ENCODE measurements at places on chromosomes 2 and 18.

- DNase-seq = no peak
Measured at GRCh38 chr2:222797871-222798270, 63.0 kb upstream of the ACSL3 start.

DNA sequence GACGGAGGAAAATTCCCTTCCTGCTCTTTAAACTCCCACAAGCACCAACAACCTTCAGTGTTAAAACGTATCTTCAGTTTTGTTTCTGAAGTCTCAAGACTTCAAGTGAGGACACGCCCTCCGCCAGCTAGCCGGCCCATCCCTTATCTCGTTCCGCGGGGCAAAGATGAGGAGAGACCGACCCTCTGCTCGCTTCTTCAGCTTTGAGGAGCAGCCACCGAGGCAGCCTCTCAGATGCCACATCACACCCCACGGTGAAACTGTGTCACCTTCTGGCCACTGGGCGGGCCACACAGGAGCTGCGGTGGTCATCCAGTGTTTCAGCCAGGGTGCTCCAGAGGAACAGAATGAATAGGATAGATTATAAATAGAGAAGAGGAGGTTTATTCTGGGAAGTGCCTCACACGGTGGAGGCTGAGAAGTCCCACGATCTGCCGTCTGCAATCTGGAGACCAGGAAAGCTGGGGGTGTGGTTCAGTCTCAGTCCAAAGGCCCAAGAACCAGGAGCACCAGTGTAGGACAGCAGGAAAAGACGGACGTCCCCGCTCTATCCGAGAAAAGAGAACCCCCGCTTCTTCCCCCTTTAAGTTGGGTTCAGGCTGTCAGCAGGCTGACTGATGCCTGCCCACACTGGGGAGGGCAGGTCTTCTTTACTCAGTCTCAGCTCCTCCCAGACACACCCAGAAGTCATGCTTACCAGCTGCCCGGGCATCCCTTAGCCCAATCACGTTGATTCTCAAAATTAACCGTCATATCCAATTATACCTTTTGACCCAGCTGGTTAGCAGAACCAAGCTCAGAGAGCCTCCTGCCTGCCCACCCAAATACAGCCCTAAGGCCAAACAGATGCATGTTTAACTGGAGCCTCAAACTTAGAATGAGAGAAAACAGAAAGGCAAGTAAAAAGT is 399.7 kb upstream of the ID2 start:
- no peak for DNase-seq

- DNase-seq = no peak
Measured at GRCh38 chr2:109347626-109348025, 218.6 kb downstream of the SH3RF3 start.

GRCh38 chr18:8745355-8746014 is 40.1 kb downstream of the MTCL1 start:
- DNase-seq = no peak

- DNase-seq = no peak
Measured at GRCh38 chr2:69307579-69308064, 79.4 kb downstream of the GFPT1 start.

DNA sequence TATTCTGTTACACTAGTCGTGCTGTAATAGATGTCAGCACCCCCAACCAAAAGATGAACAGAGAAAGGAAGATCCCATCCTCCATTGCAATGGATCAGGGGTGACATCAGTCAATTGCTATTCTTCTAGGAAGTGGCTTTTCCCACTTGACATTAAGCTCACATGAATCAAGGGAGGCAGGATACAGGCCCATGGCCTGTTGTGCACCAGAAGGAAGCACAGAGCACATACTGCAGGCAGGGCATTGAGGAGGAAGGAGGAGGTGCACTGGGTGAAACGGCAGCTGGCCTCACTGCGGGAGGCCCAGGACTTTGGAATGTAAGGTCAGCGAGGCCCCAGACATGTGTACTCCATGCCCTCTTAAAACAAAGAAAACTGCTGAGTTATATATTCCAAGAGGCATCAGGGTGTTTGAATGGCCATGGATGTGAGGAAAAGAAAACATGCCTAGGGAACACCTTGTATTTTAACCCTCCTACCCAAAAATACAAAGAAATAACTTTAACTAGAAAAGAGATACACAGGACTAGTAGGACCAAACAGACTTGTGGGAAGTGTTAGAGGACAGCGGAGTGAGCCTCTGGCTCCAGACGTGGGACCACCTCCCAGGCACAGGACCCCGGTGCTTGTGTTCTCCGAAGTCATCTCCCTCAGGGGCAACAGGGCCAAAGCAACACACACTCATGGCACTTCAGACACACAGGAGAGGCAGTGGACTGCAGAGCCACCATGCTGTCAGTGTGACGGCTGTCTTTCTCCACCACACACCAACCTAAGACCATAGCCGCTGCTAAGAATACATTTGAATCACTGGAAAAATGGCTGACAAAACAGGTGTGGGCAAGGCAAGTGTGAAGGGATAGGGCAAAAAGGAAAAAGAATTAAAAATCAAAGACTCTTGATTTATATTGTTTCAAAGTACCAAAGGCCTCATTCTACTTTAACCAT is 51.4 kb upstream of the RIOK3 start:
- DNase-seq = peak; percentile 79

GRCh38 chr2:138182937-138183312 is 218.7 kb downstream of the HNMT start:
- no peak for DNase-seq

- no peak for DNase-seq
Measured at GRCh38 chr2:228876276-228876675, 394.8 kb downstream of the PID1 start.

DNA sequence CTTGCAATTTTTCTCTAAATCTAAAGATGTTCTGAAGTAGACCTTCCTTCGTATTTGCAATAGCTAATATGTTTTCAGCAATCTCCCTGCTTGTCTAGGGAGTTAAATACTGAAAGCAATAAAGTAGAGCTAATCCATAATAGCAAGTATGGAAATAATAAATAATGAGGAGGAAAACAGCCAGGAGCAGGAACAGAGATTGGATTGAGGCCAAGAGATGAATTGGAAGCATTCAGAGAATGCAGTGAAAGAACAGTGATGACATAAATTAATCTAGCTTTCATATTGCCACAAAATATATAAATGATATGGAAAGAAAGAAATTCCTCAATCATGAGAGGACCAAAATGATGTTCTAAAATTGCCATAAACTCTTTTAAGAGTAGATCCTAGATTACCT is 679.7 kb downstream of the METTL4 start:
- no peak for DNase-seq

DNA sequence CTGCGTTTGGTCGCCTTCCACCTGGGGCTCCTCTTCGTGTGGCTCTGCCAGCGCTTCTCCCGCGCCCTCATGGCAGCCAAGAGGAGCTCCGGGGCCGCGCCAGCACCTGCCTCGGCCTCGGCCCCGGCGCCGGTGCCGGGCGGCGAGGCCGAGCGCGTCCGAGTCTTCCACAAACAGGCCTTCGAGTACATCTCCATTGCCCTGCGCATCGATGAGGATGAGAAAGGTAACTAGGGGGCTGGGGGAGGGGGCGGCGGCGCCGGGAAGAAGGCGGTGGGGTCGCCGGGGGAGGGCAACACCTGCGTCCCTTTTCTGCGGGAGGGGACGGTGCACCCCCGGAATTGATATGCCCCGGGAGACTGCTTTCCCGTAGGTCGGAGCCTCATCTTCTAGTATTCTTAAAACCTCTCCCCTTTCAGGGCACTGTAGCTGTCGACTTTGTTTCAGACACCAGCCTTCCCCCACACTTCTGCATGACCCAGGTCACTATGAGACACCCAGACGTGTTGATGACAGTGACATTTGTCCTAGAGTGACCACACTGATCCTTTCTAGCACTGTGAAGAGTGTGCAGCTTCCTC is 755 bp downstream of the SPAST start:
- DNase-seq = peak; percentile 13

DNA sequence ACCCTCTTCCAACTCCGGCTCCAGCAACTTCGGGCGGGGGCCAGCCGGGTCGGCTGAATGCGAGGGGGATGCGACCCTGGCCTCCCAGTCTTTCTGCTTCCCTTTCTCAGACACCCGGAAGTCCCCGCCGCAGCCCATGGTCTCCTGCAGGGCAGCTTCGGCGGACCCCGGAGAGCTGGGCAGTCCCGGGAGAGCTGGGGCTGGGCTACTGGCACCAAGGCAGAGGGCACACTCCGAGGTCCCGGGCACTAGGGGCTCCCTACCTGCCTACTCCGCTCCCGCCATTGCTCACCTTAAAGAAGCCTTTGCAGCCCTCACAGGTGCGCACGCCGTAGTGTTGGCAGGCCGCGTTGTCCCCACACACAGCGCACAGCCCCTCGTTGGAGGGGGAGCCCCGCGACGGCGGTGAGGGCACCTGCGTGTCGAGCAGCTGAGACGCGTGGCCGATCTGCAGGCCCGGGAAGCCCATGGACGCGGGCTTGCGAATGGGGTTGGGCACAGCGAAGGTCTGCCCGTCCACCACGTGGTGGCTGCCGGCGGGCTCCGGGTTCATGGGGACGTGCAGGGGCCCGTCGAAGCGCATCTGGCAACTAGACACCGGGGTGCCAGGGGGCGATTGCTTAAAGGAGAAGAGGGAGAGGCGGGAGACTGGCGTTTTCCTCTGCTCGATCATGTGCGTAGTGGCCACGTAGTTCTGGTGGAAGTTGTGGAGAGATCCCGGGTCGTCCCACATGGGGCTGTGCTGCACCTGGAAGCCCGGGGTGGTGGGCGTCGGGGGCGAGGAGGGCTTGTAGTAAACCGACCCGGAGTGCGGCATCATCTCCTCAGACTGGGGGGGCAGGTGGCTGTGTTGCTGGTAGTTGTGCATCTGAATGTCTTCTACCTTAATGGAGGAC is 3.2 kb downstream of the NR4A2 start:
- no peak for DNase-seq

- no peak for DNase-seq
Measured at GRCh38 chr2:173808718-173809117, 156.5 kb downstream of the SP3 start.

DNA sequence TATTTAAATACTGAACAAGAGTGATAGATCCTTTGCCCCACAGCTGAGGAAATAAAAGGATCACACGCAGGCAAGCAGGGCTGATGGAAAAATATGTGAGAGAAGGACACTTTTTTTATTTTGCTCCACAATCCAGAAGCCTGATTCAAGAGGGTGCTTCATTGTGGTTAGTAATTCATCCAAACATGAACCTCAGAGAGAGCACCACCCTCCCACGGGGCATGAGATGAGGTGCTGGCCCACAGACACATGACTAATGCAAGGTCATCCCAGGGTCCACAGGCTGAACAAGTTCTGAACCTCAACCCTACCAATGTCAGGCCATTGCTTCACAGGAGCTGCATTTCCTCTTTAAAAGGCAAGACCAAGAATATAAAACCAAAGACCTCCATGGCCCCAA is 239.6 kb downstream of the MREG start:
- peak; percentile 25 for DNase-seq

DNA sequence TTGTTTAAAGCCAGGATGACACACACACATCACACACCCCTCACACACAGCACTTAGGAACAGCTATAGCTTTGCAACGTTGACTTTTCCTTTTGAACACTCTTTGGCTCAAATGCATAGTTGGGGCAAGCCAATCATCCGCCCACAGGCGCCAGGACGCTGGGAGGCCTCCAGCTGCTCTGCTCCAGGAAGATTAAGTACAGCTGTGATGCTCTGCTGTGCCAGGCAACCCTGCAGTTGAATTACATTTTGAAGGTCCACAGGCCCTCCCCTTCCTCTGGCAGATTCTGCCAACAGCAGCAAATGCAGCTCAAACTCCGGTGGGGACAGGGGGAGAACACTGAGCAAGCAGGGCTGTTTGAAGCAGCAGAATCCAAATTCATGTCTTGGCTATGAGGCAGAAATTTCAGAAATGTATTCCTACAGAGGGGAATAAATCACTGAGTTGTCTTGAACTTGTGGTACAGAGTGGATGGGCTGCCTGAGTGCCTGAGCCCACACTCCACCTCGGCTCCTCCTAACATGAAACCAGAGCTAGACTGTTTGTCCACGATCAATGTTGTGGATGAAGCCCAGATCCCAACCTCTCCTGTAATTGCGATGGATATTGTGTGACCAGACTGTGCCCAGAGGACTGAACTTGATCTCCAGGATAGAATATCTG is 86.5 kb upstream of the PPP1CB start:
- DNase-seq = peak; percentile 83

DNA sequence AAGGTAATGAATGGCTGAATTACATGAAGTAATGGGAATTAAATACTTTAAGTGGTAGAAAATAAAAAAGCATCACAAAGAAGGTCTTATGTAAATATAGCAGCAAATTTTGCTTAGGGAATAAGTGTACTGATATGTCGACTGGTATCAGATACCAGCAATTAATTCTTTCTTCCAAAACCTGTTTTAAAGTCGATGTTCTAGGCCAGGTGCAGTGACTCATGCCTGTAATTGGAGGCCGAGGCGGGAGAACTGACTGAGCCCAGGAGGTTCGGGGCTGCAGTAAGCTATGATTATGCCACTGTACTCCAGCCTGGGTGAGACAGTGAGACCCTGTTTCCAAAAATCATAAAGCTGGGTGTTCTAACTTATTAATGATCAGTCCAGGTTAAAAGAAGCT is 30.3 kb downstream of the SP3 start:
- DNase-seq = no peak

DNA sequence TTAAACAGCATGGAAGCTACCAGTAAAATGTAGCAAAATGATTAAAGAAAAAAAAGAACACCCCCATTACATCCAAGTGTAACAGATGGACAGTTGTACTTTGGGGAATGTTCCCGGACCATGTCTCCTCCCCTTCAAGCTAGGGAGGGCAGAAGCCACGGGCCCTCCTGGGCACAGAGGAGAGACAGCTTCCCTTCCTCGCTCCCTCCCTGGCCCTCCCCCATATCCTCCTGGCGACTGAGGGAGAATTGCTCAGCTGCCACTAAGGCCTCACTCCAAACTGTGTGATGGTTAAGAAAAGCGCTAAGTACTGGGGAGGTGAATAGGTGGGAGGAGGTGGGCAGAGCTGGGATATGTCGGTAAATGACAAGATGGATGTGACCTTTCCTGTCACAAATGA is 358.0 kb downstream of the HRH4 start:
- no peak for DNase-seq

- DNase-seq = peak; percentile 19
Measured at GRCh38 chr2:193240752-193241151, 1046.0 kb upstream of the TMEFF2 start.

GRCh38 chr2:191190861-191191552 is 40.2 kb upstream of the STAT4 start:
- no peak for DNase-seq

- peak; percentile 57 for DNase-seq
Measured at GRCh38 chr2:85133751-85134254, 611 bp downstream of the TCF7L1 start.

DNA sequence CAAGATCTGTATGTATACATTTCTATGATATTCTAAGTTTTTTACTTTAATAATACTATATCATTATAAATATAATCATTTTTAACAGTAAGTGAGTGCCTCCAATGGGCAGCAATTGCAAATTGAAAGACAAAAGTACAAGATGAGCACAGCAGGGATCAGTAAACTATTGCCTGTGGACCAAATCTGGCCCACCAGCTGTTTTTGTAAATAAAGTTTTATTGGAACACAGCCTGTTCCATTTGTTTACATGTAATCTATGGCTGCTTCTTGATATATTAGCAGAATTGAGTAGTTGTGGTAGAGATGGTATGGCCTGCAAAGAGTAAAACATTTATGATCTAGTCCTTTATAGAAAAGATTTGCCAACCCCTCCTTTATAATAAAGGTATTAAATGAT is 43.2 kb downstream of the CHST9 start:
- no peak for DNase-seq

GRCh38 chr2:173851141-173851641 is 114.0 kb downstream of the SP3 start:
- DNase-seq = no peak

GRCh38 chr2:39732482-39732881 is 46.6 kb downstream of the THUMPD2 start:
- no peak for DNase-seq
